8988T (cell line): ENCODE measurements at places on chromosomes 16 and 17.

- DNase-seq, result no peak
These were observed 35.9 kb downstream of the NACA2 start for GRCh38 chr17:61555127-61555566.

- DNase-seq, result no peak
These were observed 204.5 kb downstream of the GSG1L start for GRCh38 chr16:27859020-27859419.

DNA sequence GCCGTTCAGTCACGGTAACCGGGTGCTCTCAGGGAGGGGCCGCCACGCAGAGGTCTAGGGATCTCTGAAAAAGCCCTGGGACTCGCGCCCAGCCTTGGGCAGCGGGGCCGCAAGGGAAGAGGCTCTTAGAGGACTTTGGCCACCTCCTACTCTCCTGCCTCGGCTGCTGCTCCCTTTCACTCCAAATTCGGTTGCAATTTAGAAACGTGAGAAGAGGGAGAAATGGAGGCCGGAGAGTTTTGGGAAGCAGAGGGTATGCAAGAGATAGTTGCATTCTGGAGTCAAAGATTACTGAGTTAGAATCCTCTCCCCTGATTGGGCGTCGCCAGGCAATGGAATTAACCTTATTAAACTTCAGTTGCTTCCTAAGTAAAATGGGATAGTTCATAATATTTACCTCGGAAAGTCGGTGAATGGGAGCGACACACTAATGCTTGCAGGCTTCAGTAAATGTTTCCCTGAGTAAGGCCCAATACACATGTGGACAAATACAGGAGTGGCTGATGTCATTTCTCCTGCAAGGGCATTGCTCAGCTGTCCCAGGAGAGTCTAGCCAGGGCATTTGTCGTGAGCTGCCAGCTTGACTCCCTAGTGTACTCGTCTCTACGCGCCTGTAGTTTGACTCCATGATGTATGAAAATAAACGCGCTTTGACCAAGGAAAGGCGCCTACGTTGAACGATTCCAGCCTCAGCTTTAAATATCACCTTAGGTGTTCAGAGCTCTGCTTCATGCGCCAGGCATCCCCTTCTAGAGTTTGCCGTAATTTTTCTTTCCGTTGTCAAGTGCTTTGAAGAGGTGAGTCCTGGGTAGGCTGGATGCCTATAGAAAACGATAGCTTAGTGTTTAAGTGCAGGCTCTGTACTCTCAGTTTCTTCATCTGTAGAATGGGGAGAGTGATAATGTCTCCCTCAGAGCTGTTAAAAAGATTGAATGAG, 667 bp downstream of the OGFOD1 start:
- DNase-seq, result no peak

GRCh38 chr17:30505868-30506417, 28.7 kb downstream of the GOSR1 start:
- no peak for DNase-seq

GRCh38 chr17:40450175-40450574, 6.9 kb downstream of the IGFBP4 start:
- DNase-seq, result peak; percentile 46

DNA sequence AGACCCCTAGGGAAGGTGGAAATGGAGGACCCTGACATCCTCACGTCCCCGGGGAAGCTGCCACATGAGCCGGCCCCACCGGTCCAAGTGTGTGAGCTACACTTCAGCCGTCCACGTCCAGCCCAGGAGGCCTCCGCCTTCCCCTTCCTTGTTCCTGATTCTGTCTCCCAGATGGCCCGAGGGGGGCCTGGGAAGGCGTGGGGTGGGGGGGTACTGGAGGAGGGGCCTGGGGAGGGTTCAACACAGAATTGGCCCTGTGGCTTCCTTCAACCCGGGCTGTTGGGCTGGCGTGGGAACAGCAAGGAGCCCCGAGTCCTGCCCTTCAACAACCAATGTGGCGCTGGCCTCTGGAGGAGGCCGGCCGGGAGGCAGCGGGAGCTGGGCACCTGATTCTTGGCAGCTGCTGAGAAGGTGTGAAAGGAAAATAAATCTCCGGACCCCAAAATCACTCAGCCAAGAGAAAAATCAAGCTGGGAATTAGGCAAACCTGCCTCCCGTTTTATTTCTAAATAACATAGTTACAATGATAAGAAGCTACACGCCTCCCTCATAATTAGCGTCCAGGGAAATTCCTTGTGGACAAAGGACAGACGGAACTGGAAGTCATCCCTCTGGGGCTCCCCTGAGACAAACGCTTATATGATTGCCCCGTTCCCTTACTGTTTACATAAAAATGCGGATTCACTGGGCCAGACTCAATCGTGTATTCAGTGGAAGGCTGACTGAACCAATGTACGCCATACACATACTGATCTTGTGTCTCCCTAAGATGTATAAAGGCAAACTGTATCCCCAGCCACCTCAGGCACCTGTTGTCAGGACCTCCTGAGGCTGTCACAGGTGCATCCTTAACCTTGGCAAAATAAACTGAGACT, 1.8 kb upstream of the APRT start:
- no peak for DNase-seq

DNA sequence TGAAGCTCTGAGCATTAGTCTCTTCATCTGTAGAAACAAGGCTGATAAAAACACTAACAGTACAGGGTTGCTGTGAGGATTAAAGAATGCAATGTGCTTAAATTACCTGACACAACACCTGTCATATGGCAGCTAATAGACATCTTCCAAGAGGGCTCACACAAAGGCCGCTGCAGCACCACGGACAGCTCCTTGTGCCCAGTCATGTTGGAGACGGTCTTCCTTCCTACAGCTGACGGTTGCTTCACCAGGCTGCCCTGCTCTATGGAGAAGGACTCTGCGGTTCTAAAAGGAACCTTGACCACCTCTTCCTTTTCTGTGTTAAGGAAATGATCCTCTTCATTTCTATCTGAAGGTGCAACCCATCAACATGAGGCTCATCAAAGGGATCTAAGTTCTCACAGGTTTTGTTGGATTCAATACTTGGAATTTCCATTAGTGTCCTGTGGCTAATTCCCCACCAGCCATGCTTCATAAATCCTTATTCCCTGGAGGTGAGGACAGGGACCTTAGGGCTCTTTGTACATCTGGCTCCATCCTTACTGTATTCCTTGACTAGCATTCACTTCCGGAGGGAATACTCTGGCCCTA, 138.9 kb upstream of the CES5A start:
- DNase-seq, result no peak

GRCh38 chr16:59116744-59117143, 382.6 kb upstream of the GOT2 start:
- no peak for DNase-seq

DNA sequence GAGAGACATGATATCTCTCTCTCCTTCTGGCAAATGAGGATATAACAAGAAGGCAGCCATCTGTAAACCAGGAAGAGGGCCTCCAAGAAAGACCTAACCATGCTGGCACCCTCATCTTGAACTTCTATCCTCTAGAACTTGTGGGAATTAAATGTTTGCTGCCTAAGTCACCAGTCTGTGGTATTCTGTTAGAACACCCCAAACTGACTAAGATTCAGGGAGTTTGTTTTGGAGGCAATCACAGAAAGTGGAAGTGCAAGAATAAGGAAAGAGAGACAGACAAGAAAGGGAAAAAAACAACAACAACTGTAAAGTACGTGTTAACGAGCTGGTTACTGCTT, 114.5 kb upstream of the GOT2 start:
- DNase-seq, result no peak

DNA sequence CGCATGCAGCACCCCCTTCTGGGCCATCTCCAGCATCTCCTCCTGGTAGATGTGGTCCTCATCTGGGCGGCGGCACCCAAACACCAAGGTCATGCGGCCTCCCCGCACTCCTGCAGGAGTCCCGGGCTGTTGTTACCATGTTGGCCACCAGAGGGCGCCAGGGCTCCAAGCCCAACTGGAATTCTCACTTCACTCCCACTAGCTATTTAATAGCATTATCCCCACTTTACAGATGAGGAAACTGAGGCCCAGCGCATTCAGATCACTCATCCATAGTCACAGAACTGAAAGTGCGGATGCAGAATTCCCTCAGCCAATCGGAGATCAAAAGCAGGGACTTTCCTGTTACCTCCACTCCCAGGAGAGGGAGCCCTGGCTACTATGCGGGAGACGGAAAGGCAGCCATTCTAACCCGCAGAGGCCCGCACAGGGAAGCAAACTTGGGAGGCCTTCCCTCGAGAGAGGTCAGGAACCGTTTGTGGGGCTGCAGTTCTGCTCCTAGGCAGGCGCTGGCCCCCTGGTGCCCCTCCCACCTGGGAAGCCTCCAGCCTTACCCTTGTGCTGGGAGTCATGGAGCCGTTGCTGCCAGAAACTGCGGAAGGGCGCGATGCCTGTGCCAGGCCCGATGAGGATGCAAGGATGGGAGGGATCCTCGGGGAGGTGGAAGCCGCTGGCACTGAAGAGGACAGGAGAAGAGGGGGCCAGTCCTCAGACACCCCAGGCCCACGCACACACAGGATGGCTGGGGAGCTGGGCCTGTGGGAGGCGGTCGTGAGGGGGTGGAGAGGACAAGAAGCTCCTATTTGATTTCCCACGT, 40.1 kb downstream of the NOS2 start:
- DNase-seq, result peak; percentile 65

- no peak for DNase-seq
These were observed 224.0 kb upstream of the TNRC6C start for GRCh38 chr17:77734371-77735080.

DNA sequence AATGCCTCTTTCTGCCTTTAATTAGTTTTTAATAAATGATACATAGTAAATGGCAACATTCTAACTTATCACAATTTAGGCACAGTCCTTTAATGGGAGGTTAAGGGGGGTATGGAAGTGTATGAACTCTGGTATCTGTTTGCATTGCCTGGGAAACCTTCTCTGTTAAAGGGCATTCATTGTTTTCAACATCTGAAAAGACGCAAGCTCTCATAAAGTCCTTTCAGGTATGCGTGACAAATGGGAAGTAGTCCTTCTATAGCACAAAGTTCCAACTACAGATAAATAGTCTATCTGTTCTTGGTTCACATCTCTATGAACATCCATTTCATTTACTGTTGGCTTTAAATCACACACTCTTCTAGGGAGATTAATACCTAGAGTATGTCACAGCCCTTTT, 298.0 kb upstream of the PMFBP1 start:
- no peak for DNase-seq

- no peak for DNase-seq
These were observed 182.4 kb downstream of the TOX3 start for GRCh38 chr16:52364500-52364899.

DNA sequence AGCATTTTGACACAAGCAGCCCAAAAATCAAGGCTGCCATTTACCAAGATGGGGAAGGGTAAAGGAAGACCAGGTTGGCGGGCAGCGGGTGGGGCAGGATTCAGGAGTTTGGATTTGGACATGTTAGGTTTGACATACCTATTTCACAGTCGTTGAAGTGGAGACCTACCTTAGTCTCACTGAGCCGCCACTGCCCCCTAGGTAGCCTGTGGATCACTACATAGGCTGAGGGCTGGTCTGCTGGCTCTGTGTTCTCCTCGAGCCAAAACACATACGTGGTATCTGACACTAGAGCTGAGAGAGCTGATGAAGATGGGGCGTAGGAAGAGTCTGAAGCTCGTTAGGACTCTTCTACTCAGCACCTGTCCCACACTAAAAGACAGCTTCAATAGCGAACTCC, 115.1 kb downstream of the HIC1 start:
- peak; percentile 28 for DNase-seq

GRCh38 chr16:67883872-67884261, 818 bp upstream of the NRN1L start:
- peak; percentile 97 for DNase-seq

DNA sequence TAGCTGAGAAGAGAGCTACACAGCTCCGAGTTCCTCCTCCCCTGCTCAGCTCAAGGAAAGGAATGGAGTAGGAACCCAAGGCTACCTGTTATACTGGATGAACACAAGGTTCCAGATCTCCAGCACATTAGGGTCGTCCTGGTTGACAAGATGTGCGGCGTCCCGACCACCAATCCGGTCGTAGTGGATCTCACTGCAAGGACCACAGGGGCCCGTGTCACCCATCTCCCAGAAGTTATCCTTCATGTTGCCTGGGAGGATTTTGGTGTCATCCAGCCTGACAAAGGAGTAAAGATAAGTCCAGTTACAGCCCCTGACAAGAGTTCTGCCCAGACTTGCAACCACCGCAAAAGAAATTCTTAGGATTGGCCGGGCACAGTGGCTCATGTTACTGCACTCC, 17.6 kb downstream of the AARS1 start:
- no peak for DNase-seq

DNA sequence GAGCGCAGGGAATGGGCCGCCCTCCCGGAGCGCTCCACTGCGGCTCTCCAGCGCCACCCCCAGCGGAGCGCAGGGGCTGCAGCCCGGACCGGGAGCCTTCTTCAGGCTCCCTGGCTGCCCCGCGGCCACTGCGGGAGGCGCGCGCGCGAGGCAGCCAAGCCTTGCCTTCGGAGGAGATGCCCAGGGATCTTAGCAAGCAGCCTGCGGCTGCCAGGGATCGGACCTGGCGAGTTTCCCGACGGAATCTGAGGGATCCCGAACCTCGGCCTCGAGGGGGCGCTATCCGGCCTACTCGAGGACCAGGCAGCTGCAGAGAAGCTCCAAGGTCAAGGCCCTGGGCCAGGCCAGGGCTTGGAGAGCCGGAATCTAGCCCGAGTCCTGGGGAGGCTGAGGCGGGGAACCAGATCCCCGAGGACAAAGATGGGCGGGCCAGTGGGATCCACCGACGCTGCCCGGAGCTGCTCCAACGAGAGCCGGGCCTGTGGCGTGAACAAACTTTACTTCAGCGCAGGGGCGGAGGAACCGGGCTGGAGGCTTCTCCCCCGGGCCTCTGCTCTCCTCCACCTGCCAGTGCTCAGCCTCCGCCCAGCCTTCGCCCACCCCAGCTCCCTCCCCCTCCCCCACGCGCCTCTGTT, at the start of gene IRX6:
TSS of gene IRX6 (plus strand) at position 567 of the 635 bp plus-strand sequence. CDS start 889 bp downstream, outside the sequence.
- no peak for DNase-seq

GRCh38 chr17:76536511-76537287, 810 bp downstream of the CYGB start:
- DNase-seq, result no peak

- DNase-seq, result no peak
These were observed 1.4 kb downstream of the WDR81 start for GRCh38 chr17:1725642-1726511.

GRCh38 chr16:86520317-86521210, 10.2 kb downstream of the FOXF1 start:
- no peak for DNase-seq

GRCh38 chr17:58249270-58250133, 11.1 kb downstream of the LPO start:
- peak; percentile 68 for DNase-seq
